ENCODE measurements at places on chromosomes 16 and 17.

DNA sequence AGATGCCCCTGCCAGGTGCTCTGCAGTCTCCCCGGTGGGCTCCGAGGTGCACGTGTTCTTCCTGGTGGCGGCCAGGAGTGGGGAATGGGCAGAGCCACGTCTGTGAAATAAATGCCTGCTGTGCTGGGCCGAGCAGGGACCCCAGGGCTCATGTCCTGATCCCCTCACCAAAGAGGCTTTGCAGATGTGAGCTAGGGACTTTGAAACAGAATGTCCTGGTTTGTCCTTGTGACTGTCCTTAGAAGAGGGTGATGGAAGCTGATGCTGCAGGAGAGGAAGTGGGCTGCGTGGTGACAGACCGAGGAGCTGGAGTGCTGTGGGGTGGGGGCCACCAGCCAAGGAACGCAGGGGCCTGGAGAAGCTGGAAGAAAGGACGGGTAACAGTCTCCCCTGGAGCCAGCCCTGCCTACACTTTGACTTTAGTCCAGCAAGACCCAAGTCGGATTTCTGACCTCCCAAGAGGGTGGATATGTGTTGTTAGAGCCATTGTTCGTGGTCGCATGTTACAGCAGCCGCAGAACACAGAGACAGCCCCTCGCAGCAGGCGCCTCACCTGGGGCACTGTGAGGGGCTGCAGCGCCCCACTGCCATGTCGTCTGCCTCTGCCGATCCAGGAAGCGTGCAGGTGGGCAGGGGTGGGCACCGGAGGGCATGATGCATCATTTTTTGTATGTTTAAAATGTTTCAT lies 217.9 kb upstream of the CIBAR2 start:
- DNase-seq, result no peak

GRCh38 chr16:17296431-17296830 lies 174.3 kb downstream of the XYLT1 start:
- no peak for DNase-seq

DNA sequence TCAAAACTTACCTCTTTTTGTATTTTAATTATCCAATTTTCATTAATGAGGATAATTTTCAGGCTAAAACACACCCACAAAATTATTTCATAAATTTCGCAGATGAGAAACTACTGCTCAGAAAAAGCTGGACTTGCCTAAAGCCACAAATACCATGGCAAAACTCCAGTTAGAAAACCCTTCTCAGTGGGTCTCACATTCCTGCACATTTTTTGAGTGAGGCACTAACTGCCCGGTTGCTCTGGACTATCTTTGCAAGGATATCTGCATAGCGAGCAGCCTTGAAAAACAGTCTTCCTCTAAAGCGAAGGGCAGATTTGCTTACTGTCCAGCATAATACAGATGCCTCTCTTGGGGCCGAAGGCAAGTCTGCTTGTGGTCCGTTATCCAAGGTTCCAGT lies 9.8 kb downstream of the MPHOSPH6 start:
- no peak for DNase-seq

DNA sequence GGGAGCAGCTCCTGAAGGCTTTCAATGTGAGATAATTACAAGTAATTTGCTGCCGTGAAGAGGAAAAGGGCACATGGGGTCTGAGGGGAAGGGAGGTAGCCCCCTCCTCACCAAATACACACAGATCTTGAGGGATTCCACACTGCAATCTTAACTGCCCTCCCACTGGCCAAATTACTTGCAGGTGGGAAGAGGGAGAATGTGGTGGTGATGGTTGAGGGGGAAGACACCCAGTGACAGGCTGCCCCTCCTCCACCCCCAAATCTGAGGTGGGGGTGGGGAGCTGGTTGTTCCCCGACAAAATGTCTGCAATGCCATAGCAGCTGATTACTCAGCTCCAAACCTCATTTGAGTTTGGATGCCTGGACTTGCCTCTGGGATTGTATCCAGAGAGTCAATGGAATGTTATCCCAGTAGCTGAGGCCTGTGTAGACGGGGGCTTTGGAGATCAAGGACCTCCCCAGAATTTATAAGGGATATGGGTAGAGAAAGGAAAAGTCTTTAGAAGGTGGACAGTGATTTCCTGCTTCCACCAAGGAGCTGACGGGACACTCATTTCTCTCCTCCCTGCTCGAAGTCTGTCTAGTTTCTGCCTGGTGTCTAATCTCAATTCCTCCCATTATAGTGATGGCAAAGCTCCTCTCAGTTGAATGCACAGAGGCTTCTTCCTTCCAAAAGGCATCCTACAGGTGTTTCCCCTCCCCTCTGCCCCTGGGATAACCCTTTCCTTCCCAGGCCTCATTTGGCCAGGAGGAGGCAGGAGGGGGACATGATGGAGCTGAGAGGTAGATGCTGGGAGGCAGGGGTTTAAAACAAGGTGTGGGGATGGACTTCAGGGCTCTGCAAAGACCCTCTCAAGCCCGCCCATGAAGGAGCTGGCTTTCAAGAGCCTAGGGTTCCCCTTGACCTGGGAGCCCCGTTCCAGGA lies 8.7 kb downstream of the DLX4 start:
- DNase-seq, result no peak

GRCh38 chr16:81018496-81018895 lies 11.5 kb downstream of the CENPN start:
- no peak for DNase-seq

- DNase-seq, result no peak
Observed at GRCh38 chr17:4214157-4214556, 49.6 kb downstream of the ANKFY1 start.

GRCh38 chr17:72287586-72287985 lies 166.8 kb downstream of the SOX9 start:
- DNase-seq, result no peak

DNA sequence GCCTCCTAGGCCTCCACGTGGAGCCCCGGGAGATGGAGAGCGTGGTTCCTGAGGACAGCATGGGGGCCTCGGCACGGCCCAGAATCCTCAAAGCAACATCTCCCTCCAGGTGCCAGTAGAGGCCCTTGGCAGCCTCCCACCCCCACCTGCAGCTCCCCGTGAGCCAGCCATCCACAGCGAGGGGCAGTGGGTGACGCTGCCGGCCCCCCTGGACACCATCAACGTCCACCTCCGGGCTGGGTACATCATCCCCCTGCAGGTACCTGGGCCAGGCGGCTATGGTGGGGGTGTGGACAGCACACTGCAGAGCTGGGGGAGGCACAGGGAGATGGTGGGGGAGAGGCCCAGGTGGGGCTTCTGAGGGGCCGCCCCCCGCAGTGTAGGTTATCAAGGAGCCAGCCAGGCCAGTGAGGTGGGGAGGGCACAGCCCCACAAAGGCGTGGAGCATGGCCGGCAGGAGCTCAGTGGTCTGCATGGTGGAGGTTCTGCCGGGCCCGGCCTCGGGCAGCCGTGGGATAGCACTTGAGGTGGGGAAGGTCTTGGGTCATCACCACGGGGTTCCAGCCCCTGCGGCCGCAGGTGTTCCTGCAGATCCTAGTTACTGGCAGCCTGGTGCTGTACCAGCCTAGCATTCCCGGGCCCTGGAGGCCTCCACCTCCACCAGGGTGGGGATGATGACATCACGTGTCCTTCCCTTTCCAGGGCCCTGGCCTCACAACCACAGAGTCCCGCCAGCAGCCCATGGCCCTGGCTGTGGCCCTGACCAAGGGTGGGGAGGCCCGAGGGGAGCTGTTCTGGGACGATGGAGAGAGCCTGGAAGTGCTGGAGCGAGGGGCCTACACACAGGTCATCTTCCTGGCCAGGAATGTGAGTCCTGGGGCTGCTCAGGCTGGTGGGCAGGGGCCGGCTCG lies 16.4 kb downstream of the GAA start:
- DNase-seq, result no peak

GRCh38 chr17:75498726-75499213 lies 16.6 kb downstream of the CASKIN2 start:
- DNase-seq, result no peak

GRCh38 chr17:37662353-37662752 lies 19.1 kb upstream of the DDX52 start:
- no peak for DNase-seq

DNA sequence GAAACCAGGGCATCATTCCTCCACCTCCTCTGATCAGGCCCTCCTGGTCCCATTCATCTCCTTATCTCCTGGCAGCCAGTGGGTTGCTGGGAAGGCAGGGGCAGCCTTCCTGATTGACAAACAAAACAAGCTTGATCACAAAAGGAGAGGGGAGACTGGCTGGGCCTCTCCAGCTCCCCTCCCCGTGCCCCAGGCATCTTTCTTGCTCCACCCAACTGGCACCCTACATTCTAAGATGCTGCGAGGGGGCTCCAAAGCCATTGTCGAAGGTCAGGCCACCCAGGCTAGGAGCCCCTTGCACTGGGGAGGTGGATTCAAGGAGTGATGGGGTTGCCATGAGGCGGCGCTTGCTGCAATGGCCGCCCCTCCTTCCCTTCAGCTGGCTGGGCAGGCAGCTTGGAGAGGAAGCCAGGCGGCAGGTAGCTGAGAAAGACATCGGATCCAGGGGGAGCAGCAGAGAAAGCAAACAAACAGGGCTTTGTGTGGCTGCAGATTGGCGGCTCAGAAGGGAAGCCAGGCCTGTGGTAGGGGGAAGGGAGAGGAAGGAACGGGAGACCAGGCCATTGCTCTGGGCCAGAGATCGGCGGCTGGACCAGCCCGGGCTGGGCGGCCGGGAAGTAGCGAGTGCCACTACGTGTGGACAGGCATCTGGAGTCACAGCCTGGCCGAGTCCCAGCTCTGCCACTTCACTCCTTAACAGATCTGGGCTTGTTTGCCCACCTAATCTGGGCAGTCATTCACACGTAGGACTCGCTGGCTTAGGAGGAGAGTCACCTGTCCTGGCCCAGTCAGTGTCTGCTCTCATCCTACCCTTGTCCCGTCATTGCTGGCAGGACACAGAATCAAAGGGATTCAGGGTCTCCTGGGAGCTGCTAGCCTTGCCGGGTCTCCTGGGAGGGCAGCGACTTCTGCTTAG lies 12.3 kb downstream of the RAI1 start:
- no peak for DNase-seq

DNA sequence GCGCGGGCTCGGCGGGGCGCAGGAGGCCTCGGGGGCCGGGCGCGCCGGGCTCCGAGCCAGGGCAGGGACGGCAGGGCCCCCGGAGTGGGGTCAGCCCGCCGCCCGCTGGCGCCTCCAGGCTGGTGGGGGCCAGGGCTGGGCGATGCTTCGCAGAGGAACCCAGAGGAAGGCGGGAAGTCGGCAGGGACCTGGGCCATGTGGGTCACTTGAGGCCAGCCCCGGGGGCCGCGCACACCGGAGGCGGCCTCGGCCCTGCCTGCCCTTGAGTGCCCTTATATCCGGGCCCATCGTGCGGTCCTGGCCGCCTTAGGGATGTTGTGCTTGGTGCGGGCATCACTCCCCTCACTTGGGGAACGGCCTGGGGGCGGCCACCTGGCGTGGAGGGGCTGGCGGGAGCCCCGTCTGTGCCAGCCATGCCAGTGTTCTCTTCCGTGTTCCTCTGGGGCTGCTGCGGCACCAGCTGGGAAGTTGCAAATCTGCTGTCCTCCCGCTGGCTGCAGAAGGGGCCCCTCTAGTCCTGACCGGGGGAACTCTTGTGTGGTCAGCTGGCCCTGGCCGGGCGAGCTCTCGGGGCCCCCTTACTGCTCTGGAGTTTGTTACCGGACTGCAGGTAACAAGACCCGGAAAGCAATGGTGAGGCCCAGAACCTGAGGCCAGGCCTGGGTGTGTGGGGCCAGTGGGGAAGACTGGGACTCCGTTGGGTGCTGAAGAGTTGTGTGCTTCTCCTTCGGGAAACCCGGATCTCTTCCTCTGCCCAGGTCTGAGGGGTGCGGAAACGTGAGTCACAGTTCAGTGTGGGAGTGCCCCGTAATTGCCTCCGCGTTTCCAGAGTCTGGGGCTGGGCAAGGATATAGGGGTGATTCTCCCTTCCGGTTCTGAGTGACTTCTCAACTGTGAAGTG lies 849 bp downstream of the CAPN15 start:
- peak; percentile 69 for DNase-seq

DNA sequence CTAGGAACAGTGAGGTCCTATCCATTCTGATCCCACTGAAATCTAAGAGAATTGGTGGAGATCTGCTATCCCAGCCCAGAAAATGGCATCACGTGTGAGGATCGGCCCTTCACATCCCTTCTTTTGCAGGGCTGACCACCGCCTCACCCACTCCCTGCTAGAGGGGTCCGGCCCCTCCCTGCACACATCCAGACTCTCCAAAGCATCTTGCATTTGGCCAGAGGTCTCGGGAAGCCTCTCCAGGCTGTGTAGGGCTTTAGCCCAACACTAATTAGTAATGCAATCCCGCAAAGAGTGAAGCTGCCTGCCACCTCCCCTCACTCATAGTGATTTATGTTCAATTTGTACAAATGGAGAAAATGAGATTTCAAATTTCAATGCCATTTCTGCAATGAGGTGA lies 434.4 kb upstream of the ZFHX3 start:
- no peak for DNase-seq

Measured in activated CD8-positive, alpha-beta memory T cell treated with anti-CD3 and anti-CD28 coated beads, Interleukin-2, amount 10 ng/mL, durations not matched to agents 7 days and 5 days (primary cell).